ENCODE measurements at places on chromosomes 16 and 17. TPM values are rescaled to one million over a fixed set of nuclear protein-coding genes. Genes with fewer than 3 reads are reported as not detected.

DNA sequence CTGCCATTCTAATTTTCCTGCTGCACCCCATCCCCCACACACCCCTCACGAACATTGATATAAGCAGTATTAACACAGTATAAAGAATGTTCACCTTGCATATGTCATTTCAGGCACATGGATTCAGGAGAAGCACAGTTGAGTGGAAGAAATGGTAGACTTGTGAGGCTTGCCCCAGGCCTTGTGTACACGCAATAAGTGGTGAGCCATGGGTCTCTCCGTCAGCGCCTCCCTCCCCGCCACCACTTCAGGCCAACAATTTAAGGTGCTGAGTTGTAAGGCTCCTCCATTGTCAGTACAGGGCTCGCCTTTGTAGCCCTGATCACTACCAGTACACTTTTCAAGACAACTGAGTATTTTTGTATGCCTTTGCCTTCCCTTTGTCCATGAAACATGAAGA lies 12.2 kb upstream of the CLEC18C start:
- no peak for DNase-seq

DNA sequence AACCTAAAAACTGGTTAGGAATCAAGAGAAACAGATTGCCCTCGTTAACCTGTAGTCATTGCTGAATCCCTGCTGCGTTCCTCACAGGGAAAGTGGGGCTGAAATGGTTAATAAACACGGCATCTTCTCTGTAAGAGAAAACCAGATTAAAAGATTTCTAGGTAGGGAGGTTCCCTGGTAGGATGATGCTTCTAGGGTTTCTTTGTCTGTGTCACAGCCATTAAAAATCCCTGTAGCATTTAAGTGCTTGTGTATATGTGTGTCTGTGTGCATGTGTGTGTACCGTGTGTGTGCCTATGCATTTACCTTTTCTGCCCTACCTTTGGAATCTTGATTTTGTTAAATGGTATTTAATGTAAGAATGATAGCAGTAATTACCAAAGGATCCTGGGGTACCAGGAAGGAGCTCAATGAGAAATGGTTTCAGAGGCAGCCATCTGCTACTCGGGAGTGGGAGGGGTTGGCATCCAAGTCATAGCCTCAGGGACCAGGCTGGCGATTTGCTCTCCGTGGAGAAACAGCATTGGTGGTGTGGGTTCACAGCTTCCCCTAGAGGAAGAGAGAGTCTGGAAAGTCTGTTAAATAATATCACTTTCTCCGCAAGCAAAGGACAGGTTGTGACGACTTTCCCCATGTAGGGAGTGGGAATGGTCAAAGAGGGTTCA lies 177.1 kb downstream of the HS3ST4 start:
- no peak for DNase-seq

- DNase-seq: no peak
These were observed 342.3 kb downstream of the SNX29 start for GRCh38 chr16:12318661-12319427.

- DNase-seq: no peak
These were observed 2.6 kb downstream of the COG4 start for GRCh38 chr16:70520612-70521297.

DNA sequence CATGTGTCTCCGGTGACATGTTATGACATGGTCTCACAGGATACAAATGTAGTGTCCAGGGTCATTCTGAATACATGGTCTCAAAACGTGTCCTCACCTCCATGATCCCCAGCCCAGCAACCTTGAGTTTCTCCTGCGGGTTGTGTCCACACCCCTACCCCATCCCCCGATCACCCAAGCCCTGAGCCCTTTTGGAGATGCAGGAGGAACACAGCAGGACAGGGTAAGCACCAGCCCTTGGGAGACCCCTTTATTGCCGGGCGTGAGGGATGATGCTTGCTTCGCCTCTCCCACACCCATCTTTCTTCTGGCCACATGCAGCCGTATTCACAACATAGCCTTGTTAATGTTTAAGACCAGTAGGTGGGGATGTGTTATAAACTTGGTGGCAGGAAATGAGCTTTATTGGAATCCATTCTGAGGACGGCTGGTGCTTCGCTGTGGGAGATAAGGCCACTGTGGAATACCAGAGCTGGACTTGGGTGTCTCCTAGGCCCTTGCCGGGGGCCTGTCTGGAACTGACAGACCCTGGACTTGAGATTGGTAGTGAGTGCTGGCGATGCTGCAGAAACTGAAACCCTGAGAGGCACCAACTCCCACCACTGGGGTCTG lies 5.5 kb downstream of the TMEM132E start:
- no peak for DNase-seq

DNA sequence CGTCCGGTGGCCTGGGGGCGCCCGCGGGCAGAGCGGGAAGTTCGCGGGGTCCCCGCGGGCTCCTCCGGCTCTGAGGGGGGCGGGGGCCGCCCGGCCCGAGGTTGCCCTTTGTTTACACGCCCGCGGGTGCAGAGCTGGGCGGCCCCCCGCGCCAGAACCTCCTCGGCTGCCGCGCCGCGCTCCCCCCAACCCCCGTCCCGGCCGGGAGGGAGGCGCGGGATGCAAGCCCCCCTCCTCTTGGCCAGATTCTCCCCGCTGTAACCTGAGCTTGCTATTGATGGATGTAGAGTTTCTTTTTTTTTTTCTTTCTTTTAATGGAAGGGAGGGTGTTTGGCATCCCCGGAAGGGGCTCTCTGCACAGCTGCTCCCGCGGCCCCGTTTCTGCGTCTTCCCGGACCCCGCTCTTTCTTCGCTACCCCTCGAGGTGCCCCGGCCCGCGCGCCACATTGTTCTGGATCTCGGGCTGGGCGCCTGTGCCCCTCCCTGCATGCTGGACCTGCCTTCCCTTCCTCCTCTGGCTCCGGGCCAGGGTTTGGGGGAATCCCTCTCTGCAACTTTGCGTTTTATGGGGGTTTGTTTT lies 646 bp downstream of the CBX2 start:
- peak; percentile 49 for DNase-seq

- DNase-seq: no peak
These were observed 88.3 kb upstream of the GSE1 start for GRCh38 chr16:85524630-85525419.

DNA sequence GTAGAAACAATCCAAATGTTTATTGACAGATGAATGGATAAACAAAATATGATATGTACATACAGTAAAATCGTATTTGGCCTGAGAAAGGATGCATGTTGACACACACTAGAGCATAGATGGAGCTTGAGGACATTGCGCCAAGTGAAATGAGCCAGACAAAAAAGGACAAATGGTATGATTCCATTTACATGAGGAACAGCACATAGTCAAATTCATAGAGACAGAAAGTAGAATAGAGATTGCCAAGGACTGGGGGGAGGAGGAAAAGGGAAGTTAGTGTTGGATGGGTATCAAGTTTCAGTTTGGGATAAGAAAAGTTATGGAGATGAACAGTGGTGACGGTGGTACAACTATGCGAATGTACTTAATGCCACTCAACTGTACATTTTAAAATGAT lies 47.9 kb downstream of the COPRS start:
- no peak for DNase-seq

- DNase-seq: no peak
These were observed 6.6 kb upstream of the KPNB1 start for GRCh38 chr17:47643116-47643515.

GRCh38 chr17:44556832-44557606 lies at the start of gene FZD2:
TSS of gene FZD2 (plus strand) at chr17:44557484. CDS start at chr17:44557689, 205 bp downstream.
- peak; percentile 83 for DNase-seq

DNA sequence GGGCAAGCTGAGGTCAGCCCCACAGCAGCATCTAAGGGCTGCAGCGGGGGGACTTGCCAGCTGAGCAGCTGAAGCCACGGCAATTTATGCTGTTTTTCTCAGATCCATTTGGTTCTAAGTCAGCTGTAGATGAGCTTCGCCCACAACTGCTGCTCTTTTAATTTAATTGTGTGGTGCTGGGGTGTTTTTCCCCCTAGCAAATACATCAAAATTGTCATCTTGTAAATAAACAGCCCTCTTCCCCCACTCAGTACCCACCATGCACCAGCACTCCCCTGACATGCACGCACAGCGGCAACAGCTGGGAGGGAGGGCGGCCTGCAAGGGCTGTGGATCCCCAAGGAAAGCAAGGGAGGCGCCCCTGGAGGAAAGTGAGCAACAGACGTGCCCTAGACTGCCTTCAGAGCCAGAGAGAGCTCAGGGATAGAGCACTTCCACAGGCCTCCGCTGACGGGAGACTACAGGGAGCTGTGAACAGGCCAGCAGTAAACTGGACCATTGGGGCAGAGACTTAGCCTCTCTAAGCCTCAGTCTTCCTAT lies 149.5 kb downstream of the TMEM132E start:
- no peak for DNase-seq

- no peak for DNase-seq
These were observed 126.0 kb downstream of the TANGO6 start for GRCh38 chr16:68969338-68969737.

DNA sequence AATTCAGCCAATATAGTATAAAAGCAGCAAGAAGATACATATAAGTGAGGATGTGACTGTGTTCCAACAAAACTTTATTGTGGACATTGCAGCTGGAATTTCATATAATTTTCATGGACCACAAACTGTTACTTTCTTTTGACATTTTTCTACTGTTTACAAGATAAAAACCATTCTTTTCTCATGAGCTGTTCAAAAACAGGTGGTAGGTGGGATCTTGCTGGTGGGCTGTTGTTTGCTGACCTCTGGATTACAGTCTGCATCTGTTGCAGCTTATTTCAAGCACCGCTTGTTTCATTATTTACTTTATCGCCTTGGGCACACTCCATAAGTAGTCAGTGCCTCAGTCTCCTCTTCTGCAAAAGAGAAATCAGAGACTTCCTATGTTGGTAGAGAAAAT lies 99.5 kb downstream of the CDH13 start:
- no peak for DNase-seq

GRCh38 chr17:68198931-68199836 lies 48.7 kb upstream of the AMZ2 start:
- peak; percentile 73 for DNase-seq

DNA sequence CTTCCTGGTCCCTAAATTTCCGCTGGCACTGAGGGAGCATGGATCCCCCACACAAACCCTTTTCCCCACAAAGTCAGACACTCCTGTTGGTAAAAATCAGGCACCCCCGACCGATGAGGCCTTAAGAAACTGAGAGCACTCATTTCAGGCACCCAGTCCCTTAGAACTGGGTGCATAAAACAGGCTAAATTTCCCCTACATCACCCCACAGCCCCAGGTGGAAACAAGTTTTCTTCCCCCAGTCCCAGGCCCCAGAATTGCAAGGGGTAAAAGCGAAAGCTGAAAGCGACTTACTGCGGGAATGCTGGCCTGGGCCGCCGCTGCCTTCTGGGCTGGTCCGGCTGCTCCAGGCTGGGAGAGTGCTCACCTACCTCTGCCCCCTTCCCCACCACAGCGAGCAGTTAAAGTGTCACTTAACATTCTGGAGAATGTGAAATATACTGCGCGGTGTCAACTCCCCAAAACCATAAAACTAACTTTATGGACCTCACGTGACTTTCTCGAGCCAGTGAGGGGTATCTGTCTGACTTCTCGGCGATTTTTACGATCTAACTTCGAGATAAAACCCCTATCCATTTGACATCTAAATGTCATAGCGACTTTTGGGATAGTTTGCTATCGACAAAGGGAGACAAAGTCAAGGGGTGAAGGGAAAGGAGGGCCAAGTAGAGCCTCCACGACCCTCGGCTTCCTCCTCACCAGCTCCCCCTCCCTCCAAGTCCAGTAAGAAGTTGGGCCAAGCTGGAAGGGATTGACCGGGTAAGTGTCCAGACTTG lies at the start of gene HOXB3:
HOXB3 (minus strand) TSS at position 411 of the 776 bp plus-strand sequence. CDS start 37,767 bp downstream, outside the sequence.
- peak; percentile 48 for DNase-seq

DNA sequence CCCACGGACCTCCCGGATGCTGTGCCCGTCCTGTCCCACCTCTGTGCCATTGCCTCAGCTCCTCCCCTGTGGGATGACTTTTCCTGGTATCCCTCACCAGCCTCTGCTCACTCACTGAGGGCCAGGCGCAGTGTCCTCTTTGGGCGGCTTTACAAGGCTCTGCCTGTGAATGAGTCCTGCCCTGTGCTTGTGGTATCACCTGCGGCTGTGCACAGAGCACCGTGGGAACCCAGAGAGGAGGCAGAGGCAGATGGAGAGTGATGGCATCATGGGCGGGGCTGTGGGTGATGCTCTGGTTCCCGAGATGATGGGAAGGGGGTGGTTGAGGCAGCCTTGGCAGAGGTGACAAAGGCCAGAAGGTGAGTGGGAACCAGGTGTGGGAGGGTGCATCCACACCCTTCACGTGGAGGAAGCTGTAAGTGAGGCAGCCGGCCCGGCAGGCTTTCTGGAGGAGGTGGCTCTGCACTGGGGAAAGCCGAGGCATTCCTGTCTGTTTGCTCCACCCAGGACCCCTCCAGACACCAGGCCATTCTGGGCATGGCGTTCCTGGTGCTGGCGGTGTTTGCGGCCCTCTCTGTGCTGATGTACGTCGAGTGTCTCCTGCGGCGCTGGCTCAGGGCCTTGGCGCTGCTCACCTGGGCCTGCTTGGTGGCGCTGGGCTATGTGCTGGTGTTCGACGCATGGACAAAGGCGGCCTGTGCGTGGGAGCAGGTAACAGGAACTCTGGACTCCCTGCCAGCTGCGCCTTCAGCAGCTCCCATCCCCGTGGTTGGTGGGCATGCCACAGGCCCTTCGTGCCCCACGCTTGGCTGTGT lies 23.8 kb downstream of the ADCY7 start:
- DNase-seq: no peak

DNA sequence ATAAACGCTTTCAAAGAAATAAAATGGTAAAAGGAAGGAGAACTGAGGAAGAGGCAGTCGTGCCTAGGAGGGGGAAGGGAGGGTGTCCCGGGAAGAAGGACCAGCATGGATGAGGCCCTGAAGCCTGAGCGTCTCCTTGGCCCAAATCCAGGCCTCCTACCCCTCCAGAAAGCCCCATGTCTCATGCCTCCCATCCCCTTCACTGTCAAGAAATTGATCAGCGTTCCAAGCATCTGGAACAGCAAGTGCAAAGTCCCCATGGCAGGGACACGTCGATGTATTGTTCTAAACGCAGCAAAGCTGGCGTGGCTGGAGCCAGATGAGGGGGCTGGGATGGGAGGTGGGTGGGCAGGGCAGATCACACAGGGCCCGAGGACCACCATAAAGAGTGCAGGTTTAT lies 22.6 kb downstream of the SEC14L5 start:
- no peak for DNase-seq

GRCh38 chr17:44807093-44807816 lies 22.8 kb downstream of the GJC1 start:
- DNase-seq: no peak

GRCh38 chr17:80339731-80340456 lies 75.1 kb upstream of the ENDOV start:
- no peak for DNase-seq

DNA sequence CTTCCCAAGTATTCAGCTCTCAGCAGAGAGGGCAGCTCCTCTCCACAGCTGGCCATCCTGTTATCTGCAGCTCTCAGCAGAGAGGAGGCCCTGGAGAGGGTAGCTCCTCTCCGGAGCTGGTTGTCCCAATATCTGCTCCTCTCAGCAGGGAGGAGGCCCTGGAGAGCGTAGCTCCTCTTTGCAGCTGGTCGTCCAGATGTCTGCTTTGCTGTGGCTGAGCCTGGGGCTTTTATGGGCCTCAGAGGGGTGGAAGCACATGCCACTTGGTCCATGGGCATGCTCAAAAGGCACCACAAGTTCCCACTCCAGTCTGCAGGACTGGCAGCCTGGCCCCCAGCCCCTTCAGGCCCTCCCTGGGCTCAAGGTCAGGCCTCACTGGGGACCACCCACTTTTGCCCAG lies 314.3 kb downstream of the KCNJ2 start:
- DNase-seq: no peak

BCL6B gene
- total RNA-seq: 0.75 TPM

CXCL16 gene
- 22.0 TPM for total RNA-seq

SLC38A8 gene
- not detected for total RNA-seq

FGF11 gene
- 4.6 TPM for total RNA-seq

NKD1 gene
- total RNA-seq: 1.9 TPM

OR1G1 gene
- total RNA-seq: not detected

MYADML2 gene
- not detected for total RNA-seq

PHKB gene
- total RNA-seq: 223 TPM

EME2 gene
- 42.5 TPM for total RNA-seq

OMG gene
- total RNA-seq: 0.39 TPM

PIK3R6 gene
- total RNA-seq: 2.8 TPM

TSPOAP1 gene
- total RNA-seq: 30.7 TPM
